CD4-positive, alpha-beta T cell treated with Interleukin-17A for 4 hours (primary cell): ENCODE measurements at places on chromosomes 7 and 10.

GRCh38 chr10:52897162-52897561 lies 124.6 kb upstream of the MBL2 start:
- DNase-seq: no peak

GRCh38 chr10:23702977-23703414 lies 264.1 kb downstream of the OTUD1 start:
- DNase-seq: peak; percentile 65

DNA sequence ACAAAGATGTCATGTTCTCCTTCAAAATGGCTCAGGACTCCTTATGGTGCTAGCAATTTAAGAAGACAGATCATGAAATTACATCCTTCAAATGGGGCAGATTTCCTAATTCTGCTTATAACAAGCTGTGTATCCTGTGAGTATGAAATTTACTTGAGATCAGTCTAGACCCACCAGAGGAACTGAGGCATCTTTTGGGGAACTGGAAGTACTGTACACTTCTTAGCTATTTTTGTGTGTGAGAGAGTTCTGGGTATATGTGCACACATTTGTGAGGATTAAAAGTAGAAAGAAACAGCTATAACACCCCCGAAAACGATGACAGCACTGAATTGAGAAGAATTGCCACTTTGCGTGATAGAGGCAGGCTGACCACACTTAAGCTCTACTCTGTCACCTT lies 187.0 kb upstream of the CCDC6 start:
- DNase-seq: no peak

DNA sequence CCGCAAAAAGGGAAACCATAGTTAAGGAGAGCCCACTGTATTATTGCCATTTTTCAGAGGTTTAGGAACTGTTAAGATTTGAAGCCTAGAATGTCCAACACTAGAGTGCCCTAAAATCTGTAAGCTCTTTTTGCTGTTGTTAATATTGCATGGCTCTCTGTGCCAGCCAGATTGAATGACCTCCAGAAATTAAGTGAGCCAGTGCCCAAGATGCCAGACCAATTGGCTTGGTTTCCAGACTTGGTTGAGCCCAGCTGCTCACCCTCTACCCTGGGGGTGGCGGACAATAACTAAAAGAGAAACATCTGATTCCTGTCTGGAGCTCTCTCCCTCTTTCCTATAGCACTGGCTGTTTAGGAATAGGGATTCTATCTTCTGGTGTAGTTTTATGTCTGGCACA lies 340.1 kb downstream of the PHF14 start:
- no peak for DNase-seq

DNA sequence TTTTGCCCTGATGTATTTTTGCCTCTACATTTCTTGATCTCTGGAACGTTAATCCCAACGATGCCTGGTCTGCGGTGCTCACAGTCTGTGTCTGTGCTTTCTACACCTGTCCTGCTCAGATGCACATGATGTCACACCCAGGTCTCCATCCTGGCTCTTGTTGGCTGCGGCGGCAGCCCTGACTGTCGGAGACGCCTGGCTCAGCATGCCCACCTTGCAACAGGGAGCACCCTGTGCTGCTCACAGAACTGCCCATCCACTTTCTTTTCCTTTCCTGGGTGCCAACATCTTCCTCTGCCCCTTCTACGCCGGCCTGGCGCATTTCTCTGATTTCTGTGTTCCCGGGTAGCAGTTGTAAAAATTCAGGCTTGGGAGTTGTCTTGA lies 106.2 kb downstream of the CUX1 start:
- DNase-seq: no peak

DNA sequence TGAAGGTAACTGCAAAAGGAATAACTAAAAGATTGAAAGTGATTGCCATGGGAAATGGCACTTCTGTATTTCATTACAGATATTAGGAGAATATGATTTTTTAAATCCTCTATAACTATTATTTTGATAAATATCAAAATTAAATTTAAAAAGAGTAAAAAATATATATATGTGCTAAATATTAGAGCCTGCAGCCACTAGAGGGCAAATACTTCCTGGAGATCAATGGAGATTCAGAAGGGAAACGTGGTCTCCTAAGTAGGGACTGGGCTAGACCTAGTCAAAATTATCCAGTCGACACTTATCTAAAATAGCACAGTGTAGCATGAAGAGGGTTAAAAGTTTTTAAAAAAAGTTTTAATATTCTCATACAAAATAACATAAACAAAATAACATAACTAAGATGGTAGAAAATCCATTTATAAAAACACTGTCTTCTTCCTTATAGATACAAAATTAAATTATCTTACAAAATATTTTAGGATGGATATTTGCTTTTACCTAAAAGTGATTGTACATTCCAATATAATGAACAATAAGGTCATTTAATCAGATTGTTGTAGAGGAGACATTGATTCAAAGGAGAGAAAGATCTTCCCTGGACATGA lies 434.3 kb downstream of the MDFIC start:
- no peak for DNase-seq

GRCh38 chr7:141409801-141410329 lies 141.3 kb upstream of the AGK start:
- DNase-seq: no peak

GRCh38 chr7:19009241-19009935 lies 108.0 kb downstream of the TWIST1 start:
- no peak for DNase-seq

GRCh38 chr7:29113384-29114102 lies 32.8 kb downstream of the CPVL start:
- DNase-seq: no peak
